ENCODE measurements at places on chromosomes 5 and 9.

DNA sequence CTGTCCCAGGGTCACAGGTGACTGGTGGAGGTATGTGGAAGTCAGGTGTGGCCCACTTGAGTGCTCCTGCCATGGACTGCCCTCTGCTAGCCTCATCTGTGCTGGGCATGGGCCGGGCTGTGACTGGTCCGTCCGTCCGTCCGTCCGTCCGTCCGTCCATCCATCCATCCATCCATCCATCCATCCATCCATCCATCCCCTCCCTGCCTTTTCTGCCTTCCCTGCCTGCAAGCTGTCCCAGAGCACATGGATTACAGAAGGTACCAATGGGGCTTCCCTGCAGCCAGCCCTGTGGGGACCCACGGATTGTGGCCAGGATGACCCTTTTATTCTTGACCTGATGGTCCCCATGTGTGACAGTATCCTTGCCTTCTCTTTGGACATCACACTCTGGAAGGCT lies 92.5 kb downstream of the MACROH2A1 start:
- DNase-seq = no peak

- DNase-seq = no peak
Measured at GRCh38 chr5:118466418-118466817, 521.9 kb downstream of the DTWD2 start.

DNA sequence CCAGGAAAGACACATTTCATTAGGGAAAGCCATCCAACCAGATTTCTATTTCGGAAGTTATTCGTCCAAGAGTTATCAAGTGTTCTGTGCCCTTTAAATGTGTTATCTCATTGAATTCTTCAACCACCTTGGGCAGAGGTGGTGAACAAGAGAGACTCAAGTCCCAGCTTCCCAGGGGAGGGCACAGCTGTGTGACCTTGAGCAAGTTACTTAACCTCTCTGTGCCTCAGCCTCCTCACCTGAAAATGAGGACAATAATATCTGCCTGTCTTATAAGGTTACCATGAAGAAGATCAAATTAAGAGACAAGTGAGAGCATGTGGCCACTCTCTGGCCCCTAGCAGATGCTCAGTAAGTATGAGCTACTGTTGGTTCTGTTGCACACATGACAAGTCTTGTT lies 37.4 kb downstream of the WHRN start:
- DNase-seq = no peak

DNA sequence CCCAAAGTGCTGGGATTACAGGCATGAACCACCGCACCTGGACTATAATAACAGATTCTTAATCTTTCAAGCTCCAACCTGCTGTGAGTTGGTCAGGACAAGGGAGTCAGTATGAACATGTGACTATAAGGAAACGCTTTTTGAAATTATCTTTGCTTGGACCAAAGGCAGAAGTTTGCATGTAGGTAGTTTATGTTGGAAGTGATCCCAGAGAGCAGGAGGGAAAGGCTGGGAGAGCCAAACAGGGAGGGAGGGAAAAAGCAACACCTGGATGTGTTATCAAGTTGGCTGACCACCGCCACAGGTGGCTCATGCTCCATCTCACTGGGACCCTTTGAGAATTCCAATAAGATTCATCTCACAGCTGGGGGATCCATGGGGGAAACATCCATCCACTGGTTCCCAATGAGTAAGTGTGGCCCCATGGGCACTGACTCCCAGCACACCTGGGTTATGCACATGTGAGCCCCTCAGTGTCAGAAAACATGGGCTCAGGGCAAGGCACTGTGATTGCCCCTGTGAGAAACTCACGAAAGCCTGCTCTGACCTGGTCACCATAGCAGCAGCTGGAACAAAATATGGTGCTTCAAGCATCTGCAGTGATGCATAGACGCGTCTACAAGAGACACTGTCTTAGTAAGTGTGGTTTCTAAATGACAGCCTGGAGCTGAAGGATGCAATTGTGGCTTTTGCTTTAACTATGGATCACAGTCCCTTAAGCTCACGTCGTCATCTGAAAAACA lies 62.1 kb downstream of the ARSB start:
- DNase-seq = no peak

GRCh38 chr5:131635684-131636572 lies 899 bp upstream of the RAPGEF6 start:
- peak; percentile 2 for DNase-seq

DNA sequence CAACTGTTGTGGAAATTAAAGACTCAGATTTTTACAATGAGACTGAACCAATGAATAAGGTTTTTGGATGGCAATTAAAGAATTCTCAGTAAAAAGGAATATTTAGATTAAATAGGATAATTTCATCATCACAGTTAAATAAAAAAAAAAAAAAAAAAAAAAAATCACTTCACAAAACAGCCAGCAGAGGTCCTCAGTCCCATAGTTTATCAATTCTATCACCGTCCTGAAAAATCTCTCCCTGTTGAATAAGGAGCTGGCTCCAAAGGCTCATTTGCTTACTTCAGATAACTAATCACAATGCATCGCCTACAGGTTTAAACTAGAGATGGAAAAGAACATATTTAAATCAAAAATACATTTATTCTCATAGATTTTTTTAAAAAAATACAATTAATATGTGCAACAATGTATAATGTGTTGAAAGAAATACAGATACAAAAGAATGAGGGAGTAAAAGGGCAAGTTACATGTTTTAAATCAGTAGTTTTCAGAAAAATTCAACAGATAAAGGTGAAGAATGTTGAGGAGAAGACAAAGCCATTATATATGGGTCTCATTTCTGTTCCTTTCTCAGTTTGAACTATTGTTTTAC lies 175.8 kb upstream of the CHD1 start:
- DNase-seq = peak; percentile 39

- no peak for DNase-seq
Measured at GRCh38 chr5:40385544-40385943, 294.2 kb upstream of the PTGER4 start.

DNA sequence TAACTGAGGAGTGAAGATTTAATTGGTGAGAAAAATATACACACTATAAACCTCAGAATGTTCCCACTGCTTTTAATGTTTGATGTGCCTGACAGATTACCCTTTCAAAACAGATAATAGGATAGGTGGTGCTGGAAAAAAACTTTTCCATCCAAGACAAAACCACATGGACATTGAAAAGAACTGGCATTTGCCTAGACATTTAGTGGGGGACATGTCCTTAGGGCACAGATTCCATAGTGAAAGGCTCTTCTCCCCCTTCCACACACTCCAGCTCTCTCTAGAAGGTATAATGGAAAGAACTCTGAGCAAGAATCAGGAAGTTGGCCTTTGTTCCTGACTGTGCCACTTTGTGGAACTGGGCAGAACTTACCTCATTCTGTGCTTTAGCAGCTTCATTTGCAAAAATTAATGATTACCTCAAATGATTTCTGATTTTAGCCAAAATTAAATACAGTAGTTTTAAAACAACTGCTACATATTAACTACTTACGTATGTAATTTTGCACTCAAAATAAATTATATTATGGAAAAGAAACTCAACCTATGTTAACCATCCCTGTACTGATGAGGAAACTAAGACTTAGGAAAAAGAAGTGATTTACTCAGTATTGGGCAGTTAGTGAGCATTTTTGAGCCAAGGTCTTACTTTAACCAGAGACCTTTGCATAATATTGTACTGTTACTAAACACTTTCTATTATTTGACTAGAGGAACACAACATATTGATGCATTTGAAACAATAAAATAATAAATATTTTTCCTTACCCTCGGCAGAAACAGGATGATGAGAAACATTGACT lies 43.3 kb downstream of the TMC1 start:
- no peak for DNase-seq

GRCh38 chr9:113536483-113537228 lies 73.1 kb downstream of the RGS3 start:
- DNase-seq = no peak

- DNase-seq = no peak
Measured at GRCh38 chr9:36401897-36402480, 1.9 kb upstream of the RNF38 start.

DNA sequence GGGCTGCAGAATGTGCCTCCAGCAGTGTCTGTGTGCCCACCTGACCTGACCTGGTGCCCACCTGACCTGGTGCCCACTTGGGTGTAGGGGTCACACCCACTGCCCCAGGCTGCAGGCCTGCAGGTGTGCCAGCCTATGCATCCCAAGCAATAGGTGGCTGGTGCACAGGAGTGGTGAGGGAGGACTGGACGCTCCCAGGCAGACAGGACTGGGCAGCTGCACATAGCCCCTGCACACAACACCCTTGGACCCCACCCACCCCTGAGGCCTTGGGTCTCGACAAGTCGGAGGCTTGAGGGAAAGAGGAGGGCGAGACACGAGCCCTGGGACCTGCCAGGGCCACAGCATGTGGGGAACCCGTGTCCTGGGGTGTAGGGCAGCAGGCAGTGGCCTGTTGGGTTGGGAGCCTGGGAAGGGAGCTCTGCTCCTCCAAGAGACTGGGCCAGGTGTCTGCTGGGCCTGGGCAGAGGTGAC lies 10.8 kb upstream of the NRARP start:
- DNase-seq = no peak

- no peak for DNase-seq
Measured at GRCh38 chr9:115367780-115368525, 250.0 kb upstream of the TNC start.

GRCh38 chr5:24649531-24649930 lies 4.8 kb upstream of the CDH10 start:
- DNase-seq = no peak

- DNase-seq = no peak
Measured at GRCh38 chr9:85577353-85577952, 164.3 kb downstream of the AGTPBP1 start.

DNA sequence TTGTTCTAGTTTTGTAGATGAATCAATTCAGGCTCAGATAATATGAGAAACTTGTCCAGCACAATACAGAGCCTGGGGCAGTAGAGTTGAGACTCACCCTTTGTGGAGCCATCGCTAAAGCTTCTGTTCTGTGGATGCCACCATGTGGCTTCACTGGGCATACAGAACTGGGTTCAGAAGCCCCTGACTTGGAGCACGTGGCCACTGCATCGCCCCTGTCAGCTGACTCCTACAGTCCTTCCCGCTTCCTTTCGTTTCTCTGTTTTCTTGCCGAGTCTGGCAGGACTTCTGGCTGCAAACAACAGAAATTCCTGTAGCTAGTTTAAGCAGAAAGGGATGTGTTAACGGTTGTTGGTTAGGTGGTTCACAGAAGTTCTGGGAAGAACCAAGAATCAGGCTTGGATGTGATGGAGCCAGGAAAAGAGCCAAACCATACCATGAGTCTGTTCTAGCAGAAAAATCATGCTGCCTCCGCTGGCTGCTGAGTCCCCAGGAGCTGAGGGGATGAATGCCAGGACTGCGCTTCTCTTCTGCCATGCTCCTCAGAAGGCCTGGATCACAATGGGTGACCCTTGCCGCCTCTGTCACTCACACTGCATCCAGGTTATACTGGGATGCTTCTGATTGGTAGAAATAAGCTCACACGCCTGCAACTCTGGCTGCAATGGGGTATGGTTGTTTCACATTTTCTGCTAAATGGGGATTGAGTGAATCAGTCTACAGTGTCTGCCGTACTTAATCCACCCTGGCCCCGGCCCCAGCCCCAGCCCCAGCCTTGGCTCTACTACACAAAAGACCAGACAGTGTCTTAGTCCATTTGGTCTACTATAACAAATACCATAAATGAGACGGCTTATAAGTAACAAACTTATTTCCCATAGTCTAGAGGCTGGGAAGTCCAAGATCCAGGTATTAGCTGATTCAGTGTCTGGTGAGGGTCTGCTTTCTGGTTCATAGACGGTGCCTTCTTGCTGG lies 262.5 kb downstream of the GOLPH3 start:
- DNase-seq = no peak

DNA sequence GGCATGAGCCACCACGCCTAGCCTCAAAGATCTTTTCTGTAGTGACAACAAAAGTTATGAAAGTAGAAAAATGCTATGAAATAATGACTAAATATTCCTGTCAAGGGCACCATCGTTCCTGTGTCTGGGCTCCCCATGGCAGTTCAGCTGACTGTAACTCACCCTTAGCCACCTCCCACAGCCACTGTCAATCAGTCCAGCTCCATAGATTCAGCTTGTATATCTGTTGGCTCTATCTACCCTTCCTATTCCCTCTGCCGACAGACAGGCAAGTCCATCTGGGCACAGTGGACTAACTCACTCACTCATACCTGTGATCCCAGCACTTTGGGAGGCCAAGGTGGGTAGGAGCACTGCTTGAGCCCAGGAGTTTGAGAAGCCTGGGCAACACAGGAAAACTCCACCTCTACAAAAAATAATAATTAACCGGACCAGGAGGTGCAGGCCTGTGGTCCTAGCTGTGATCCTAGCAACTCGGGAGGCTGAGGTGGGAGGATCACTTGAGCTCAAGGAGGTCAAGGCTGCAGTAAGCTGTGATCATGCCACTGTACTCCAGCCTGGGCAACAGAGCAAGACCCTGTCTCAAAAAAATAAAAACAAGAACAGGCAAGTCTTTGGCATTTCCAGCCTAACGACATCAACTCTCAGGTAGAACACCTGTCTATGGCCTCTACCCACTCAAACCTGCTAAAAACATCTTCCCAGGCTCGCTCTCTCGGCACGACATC lies 6.2 kb downstream of the CAMSAP1 start:
- DNase-seq = no peak

DNA sequence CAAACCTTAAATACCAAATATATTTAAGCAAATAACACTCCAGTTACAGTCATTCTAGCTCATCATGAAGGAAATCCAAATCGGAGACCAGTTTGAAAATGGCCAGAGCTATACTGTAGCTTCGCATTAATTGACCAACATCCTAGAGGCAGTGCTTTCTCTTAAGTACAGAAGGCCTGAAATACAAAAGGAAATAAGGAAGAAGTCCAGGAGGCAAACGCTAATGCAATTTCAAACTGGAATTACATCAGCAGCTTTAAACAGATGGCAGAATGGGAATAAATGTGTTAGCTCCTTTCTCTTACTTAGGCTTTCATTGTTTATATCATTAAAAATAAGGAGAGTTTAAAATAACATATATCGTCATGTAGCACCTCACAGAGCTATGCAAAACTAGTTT lies 197.0 kb downstream of the SEC61B start:
- DNase-seq = no peak

GRCh38 chr5:14229181-14229580 lies 86.0 kb downstream of the TRIO start:
- no peak for DNase-seq

DNA sequence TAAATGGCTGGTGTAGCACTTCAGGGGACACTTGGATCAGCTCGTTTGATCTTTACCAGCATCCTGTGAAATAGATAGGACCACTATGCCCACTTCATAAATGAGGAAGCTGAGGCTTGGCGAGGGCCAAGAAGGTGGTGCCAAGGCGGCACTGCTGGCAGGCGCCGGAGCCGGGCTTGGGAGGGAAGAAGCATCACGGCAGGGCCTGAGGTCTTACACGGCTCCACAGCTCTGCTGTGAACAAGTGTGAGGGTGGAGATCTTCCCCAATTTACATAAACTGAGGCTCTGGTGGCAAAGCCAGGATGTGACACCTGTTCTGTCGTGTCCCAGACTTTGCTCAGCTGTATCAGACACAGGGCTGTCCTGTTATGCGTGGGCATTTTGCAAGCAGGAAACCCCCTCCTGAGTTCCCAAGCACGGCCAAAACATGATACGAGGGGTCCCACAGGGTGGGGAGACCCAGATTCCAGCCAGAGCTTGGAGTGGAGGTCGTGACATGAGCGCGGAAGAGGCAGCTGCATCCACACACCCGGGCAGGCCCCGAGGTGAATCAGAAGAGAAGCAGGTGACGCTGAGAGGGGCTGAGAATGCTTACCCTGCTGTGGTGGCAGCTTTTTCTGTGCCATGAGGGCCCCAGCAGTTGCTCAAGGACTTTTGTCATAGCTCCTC lies 117.5 kb upstream of the BOD1 start:
- DNase-seq = peak; percentile 81

- no peak for DNase-seq
Measured at GRCh38 chr9:134169724-134170401, 5.5 kb upstream of the RNU6ATAC start.

GRCh38 chr5:39503155-39503554 lies 78.4 kb upstream of the DAB2 start:
- DNase-seq = no peak
